ENCODE measurements at places on chromosomes 3 and 15. TPM values are rescaled to one million over a fixed set of nuclear protein-coding genes. Genes with fewer than 3 reads are reported as not detected.

- H3K27ac ChIP-seq = no peak overlapping the region
- H3K4me3 ChIP-seq = no peak overlapping the region
- H3K4me1 ChIP-seq = no peaks in the 10 kb centered on the region
- DNase-seq = no peak
Measured at GRCh38 chr15:41048397-41048796, 67.7 kb downstream of the INO80 start.

- peak overlapping the region; percentile 43 for H3K27ac ChIP-seq
- no peak for DNase-seq
- H3K4me1 ChIP-seq = no peaks in the 10 kb centered on the region
- no peaks in the 10 kb centered on the region for H3K27me3 ChIP-seq
- no peaks in the 10 kb centered on the region for H3K36me3 ChIP-seq
- no peak overlapping the region for H3K4me3 ChIP-seq
Measured at GRCh38 chr3:10017636-10018292, 8.5 kb upstream of the FANCD2 start.

DNA sequence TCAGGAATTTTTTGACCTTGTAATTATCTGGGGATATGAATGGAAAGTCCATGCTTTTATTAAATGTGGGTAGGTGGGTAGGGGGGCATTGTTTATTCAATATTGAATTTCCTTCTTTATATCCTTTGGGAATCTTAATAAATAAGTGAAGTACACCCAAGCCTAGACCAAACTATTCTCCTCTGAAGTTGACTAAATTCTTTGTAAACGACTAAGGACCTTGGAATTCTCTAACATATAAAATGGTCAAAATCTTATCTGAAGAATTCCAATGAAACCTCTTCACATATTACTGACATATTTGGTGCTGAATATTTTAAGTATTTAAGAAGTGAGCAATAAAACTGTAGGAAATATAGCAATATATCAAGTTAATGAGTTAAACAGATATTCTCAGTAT, 1432.1 kb upstream of the GBE1 start:
- no peaks in the 10 kb centered on the region for H3K4me1 ChIP-seq
- H3K27me3 ChIP-seq = no peaks in the 10 kb centered on the region
- no peak overlapping the region for H3K4me3 ChIP-seq
- H3K36me3 ChIP-seq = no peaks in the 10 kb centered on the region

DNA sequence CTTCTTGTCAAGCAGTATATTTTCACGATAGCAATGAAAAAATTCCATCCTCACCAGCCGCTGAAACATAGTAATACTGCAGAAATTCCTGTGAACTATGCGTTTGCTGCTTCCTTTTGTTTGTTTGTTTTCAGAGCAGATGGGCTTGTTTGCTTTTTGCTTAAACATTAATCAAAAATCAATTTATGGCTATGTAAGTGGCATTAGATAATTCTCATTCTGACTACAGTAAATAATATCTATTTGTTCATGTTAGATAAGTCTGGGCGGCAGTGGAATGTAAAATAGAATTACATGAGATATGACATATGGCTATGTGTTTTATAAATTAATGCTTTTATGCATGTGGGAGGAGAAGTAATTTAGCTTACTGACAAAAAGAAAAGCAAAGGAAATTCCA, 163.7 kb downstream of the PGPEP1L start:
- H3K4me3 ChIP-seq = no peak overlapping the region
- DNase-seq = no peak
- no peaks in the 10 kb centered on the region for H3K36me3 ChIP-seq
- no peaks in the 10 kb centered on the region for H3K4me1 ChIP-seq
- H3K27ac ChIP-seq = no peak overlapping the region
- H3K27me3 ChIP-seq = no peaks in the 10 kb centered on the region

The DPPA2 gene
- total RNA-seq = not detected

The NUP210 gene
- total RNA-seq = 1.3 TPM

Measured in tibial nerve (tissue), 4 donors.